Right hindlimb (tissue), 1 donor: ENCODE measurements at places on chromosomes 6 and 20.

GRCh38 chr20:46312075-46312944, 4.0 kb upstream of the CDH22 start:
- DNase-seq = no peak

- no peak for DNase-seq
Measured at GRCh38 chr20:9401371-9401770, 113.0 kb upstream of the LAMP5 start.

DNA sequence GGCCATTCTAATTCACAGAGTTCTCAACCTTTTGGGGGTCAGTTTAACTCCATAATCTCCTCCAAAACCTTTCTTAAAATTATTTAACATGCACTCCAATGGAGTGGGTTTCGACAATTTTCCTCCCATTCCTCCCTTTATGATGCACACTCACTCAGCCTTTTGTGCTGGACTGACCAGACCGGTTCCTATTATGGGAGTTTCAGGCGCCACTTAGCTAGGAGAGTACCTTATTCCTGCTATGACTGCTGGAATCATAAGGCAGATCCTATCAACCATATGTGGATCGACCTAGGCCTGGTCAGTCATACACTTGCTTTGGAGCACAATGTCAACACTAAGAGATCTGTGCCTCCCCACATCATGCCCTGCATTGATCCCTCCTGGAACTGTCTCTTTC, 63.9 kb upstream of the MOCS1 start:
- DNase-seq = no peak

DNA sequence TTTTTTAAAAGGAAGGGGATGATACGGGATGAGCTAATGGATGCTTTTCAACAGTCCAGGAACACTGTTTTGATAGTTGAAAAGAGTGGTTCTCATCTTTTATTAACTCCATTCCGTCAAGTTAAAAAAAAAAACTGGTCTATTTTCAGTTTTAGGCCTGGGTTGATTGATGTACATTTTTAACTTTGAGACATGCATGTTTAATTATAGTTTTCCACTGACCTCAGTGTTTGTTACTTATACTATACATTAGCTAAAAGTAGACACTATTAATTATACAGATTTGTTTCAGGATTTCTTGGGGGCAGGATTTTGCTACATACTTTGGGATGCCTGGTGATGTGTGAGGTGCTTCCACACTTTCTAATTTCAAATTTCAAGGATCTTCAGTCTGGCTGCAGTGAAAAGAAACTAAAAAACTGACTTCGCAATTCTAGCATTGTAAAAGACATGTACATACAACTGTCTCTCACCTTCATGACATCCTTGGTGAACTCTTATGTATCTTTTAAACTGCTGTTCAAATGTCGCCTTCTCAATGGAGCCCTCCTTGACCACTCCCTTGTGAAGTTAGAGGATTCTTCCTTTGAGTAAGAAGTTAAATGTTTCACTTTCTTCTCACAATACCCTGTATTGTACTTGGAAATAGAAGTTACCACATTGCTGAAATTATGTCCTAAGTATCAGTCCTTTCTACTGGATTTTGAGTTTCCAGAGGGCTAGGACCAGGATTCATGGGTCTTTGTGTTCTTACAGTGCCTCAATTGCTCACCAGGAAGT, 101.7 kb downstream of the TSHZ2 start:
- DNase-seq = no peak

- no peak for DNase-seq
Measured at GRCh38 chr6:105884011-105884410, 202.1 kb upstream of the PRDM1 start.

GRCh38 chr6:121830736-121831135, 395.3 kb downstream of the GJA1 start:
- DNase-seq = peak; percentile 73

- no peak for DNase-seq
Measured at GRCh38 chr6:120157873-120158272, 808.3 kb upstream of the MAN1A1 start.

- no peak for DNase-seq
Measured at GRCh38 chr6:29809249-29809648, 18.4 kb upstream of the HLA-G start.

DNA sequence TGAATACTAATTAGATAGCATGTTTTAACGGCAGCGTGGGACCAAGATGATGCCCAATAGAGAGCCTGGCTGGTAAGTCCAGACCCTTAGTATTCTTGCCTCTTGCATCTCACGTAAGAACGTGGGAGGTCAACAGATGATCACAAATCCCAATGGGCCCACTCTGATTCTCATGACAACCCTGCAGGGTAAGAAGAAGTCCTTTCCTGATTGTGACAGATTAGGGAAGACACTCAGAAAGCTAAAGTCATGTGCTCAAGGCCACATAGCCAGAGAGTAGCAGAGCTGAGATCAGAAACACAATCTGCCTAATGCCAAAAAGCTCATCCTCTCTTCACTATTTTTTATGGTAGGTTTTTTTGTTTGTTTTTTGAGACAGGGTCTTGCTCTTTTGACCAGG, 103.8 kb downstream of the RALGAPA2 start:
- no peak for DNase-seq

DNA sequence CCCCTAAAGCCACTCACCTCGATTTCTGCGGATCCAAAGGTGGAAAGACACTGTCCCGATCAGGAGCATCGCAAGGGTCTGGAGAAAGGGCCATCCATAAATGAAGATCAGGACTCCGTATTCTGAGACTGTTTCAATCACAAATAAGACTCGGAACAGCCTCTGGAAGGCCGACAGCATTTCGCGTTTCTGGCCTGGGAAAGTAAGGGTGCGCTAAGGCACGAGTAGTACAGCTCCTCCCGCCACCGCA, 44.6 kb downstream of the DPPA5 start:
- no peak for DNase-seq

GRCh38 chr6:79226660-79227059, 7.8 kb downstream of the HMGN3 start:
- no peak for DNase-seq

GRCh38 chr6:122389704-122390372, 9.6 kb upstream of the HSF2 start:
- no peak for DNase-seq

GRCh38 chr6:154164397-154164796, 125.4 kb downstream of the OPRM1 start:
- peak; percentile 91 for DNase-seq

DNA sequence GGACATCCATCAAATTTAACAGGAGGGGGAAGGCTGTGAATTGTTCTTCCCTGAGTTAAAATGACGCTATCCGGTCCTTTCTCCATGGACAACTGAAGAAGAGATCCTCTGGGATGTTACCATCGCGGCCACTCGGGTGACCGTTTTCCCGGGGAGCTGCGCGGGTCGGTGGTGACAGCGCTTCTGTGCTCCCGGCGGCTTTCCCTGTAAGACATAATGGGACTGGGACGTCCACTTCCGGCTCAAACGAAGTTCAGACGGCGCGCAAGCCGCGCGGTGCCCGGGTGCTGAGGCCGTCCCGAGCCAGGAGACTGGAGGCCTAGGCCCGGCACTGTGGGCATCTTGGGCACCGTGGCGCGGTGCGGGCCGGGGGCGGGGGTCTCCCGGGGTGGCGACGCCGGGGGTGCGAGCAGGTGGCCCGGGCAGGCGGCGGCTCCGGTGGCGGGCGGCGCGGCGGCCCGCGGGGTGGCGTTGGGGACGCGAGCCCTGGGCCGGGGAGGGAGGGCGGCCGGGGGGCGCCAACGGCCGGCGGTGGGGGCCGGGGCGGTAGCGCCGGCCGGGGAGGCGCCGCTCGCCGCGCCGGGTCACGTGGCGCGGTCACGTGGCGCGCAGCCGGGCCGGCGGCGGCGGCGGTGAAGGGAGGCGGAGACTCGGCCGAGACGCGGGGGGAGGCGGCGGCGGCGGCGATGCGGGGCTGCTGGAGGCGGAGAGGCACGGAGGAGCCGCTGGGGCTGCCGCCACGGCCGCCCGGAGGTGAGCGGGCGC, 63.6 kb downstream of the GTF2H5 start:
- peak; percentile 80 for DNase-seq

- DNase-seq = no peak
Measured at GRCh38 chr6:72406517-72406916, 215.3 kb upstream of the KCNQ5 start.

DNA sequence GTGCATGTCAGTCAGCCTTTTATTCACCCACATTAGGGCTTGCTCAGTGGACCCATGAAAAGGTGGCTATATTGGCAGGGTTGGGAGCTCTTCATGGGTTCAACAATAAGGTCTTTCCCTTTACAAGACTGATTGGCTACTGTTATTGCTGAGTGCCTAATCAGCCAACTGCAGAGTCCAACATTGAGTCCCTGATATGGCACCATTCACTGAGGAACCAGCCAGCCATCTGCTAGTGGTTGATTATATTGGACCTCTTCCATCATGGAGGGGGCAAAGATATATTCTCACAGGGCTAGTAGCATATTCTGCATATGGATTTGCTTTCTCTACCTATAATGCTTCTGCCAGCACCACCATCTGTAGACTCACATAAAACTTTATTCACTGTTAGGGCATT, 69.9 kb downstream of the CDKAL1 start:
- DNase-seq = no peak

DNA sequence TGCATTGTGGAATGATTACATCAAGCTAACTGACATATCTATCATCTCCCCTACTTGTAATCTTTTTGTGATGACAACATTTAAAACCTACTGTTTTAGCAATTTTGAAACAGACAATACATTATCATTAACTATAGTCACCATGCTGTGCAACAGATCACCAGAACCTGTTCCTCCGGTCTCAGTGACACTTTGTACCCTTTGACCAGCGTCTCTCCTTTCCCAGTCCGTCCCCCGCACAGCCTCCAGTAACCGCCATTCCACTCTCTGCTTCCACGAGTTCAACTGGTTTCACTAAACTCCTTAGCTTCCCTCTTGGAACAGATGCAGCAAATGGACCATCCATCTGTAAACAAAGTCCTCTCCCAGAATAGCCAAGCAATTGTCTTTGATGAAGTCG, 21.8 kb downstream of the LRP11 start:
- no peak for DNase-seq
